ENCODE measurements at places on chromosomes 2 and 18. TPM values are rescaled to one million over a fixed set of nuclear protein-coding genes. Genes with fewer than 3 reads are reported as not detected.

DNA sequence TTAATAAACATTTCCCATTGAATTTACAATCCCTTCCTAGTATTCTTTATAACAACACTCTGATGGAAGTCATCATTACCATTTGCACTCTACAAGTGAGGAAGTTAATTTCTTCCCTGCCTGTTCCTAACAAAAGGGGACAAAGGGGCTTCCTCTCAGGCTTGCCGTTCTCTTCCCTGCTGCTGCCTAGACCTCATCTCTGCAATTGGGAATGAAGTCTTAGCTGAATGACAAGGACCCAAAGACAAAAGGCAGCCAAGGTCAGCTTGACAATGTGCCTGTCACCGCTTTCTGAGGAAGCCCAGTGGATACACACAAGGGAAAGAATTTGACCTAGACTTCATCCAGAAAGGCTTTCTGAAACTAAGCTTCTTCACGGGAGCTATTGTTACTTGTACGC lies 416.4 kb downstream of the CMPK2 start:
- DNase-seq, result no peak

DNA sequence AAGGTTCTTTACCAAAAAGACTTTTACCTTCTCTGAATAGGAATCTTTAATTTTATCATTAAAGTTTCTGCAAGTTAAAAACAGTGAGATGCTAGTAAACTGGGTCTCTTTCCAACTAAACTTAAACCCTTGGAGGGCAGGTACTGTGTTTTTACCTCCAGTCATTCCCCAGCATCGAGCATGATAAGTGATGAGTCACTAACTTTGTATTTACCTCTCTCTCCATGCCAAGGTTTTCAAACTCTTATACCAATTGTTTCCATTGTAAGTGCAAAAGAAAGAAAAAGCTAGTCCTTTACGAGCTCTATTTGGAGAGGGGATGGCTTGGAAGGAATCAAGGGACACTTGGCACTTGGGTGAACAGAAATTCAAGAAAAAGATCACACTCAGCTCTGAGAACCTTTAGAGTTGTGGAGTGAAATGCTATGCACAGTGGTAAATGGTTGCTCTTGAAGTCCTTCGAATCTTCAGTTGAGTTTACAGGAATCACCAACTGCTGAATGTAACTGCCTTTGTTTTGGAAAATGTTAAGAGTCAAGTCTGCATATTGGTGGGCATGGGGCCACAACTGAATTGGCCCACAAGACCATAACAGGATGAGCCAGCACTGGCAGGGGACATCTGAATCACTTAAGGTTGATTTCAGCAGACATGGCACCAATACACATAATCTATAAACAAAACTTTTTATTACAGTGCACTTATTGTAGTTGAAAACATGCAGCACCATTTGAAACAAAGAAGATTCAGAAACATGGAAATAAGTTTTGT lies 8.3 kb upstream of the RBM43 start:
- no peak for DNase-seq

DNA sequence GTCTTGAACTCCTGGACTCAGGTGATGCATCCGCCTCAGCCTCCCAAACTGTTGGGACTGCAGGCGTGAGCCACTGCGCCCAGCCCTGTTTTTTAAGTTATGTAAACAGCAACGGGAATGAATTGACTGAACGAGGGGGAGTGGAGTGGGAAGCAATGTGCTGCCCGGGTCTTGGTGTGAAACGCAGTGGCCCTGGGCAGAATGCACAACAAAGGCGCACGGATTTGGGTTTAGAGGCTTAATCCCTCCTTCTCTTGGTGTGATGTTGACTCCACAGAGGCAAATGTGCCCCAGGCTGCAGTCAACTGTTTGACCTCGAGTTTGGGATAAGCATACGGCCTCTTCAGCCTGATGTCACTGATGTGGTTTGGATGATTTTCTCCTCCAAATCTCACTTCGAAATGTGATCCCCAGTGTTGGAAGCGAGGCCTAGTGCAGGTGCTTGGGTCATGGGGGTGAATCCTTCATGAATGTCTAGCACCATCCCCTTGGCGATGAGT lies 97.4 kb downstream of the AGAP1 start:
- DNase-seq, result no peak

DNA sequence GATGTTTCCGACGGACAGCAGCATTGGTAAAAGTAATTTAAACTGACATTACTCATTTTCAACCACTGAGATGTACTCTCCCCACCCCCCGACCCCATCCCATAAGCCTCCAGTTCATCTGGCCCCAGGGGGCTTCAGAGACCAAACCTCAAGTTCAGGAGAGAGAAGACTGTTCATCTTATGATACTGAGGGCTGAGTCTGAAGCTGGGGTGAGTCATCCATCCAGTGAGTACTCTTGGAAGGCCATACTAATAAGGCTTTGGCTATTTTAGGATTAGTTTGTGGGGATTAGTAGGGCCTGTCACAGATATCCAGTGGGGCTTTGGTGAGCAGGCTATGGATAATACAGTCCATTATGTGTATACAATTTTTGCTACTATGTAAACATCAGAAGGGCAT lies 125.3 kb upstream of the APCDD1 start:
- DNase-seq, result no peak

- no peak for DNase-seq
Measured at GRCh38 chr2:40344364-40344763, 107.5 kb downstream of the SLC8A1 start.

DNA sequence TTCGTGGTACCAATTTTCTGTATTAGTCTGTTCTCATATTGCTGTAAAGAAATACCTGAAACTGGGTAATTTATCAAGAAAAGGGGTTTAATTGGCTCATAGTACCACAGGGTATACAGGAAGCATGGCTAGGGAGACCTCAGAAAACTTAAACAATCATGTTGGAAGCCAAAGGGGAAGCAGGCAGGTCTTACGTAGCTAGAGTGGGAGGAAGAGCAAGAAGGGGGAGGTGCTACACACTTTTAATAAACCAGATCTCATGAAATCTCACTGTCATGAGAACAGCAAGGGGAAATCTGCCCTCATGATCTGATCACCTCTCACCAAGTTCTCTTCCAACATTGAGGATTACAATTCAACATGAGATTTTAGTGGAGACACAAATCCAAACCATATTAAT lies 226.8 kb upstream of the TPO start:
- DNase-seq, result no peak

DNA sequence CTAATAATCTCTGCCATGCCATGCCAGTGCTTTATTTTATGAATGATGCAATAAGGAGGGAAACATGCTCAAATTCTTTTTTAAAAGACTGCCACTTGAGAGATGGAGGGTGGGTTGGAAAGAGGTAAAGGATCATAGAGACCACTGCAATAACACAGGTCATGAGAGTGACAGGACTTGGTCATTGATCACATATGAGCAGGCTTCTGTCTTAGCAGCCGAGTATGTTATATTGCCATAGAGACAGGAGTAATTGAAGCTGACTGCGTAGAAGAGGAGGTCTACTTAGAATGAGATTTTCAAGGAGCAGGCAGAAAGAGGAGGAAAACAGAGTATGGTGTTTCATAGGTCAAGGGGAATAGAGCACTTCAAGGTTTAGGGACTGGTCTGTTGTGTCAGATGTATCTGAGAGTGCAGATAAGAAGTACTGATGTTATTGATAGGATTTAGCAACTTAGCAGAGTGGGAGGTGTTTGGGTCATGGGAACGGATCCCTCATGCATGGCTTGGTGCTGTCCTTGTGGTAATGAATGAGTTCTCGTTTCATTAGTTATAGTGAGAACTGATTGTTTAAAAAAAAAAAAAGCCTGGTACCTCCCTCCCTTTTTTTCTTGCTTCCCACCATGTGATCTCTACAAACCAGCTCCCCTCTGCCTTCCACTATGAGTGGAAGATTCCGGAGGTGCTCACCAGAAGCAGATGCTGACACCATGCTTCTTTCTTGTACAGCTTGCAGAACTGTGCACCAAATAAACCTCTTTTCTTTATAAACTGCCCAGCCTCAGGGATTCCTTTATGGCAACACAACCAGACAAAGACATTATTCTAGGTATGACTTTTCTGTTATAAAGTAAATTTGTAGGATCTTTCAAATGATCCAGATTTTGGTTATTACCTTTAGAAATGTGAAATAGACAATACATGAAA lies 32.8 kb downstream of the UGP2 start:
- DNase-seq, result no peak

DNA sequence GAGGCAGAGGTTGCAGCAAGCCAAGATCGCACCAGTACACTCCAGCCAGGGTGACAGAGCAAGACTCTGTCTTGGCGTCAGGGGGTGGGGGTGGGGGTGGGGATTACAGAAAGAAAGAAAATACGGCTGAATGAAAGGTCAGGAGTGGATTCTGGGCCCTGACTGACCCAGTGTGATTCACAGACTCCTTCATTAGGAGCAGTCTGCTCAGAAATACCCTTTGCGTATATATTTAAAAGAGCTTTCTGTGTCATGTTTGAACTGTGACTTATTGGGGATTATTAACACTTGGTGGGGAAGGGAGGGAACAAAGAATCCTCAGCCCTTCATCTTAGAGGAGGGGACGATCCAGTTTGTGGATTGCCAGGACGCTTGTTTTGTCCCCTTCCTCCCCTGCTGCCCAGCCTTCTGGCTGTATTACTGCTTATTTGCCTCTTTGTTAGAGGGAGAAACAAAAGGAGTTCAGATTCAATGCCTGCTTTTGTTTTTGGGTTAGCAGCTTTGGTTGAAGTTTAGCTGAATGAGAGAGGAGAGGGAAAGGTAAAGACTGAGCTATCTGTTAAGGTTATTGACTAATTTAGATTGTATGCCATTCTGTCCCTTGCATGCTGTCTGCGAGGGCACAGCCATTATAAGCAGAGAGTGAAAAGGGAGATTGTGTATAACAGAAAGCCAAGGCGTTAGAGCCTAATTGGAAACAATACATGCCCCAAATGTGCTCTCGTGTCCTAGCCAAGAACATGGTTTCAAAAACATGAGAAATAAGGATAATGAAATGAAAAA lies 118.3 kb downstream of the FMNL2 start:
- no peak for DNase-seq

DNA sequence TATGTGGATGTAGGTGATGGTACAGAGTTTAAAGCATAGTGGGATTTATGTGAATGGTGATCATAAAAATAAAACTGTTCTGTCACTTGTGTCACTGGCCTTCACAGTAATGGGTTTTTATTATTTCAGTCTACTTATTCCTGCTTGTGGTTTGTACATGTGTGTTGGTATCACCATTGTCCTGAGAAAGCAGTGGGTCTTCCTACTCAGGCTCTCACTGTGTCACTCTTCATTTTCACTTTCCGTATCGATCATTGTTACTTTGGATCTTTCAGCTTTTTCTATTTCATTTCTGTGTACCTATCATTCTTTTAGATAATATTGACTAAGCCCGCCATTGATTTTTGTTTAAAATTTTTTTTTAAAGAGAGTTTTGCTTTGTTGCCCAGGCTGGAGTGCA lies 7.4 kb downstream of the MRPL30 start:
- no peak for DNase-seq

GRCh38 chr2:229852565-229852964 lies 69.2 kb downstream of the TRIP12 start:
- DNase-seq, result no peak

DNA sequence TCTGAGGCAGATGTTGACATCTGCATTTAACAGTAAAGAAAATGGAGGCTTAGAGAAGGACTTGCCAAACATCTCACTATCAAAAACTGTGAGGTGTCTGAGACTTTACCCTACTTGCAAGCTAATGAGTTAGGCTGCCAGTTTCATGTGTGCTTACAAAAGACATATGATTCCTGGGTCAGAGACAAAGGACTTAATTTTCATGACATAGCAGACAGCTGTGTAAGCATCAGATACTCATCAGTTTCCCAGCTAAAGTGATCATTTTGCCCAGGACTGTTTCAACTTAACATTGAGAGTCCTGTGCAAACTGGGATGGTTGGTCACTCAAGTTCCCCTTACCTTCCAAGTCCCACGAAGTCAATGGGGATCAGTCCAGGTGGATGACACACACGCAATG lies 18.9 kb upstream of the DAPL1 start:
- DNase-seq, result no peak

DNA sequence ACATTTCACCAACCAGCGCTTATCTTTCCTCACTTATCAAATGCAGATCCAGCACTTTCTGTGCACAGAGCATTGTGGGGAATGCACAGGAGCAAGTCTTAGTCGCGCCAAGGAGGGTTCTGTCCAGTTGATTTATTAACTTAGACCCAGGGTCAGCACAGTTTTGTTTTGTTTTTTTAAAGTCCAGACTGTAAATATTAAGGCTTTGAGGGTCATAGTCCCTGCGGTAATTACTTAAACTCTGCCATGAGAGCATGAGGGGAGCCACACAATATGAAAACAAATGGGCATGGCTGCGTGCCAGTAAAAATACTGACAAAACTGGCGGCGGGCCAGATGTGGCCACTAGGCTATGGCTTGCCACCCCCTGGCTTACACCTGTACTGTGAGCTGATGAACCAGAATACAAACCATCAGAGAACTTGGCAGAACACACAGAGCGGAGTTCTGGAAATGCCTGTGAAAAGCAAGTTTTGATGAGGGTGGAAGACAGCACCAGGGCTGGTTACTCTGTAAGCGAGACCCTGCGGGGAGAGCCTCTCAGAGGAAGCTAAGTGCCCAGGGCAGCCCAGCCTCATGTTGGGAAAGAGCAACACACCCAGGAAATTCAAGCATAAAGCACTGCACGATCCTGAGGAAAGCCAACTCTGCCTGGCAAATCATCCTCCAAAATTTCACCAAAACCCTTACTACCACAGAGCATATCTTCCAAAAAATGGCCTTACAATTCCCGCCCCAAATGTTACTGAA lies 43.6 kb downstream of the L3MBTL4 start:
- DNase-seq, result no peak

GRCh38 chr2:207224791-207225482 lies 59.2 kb upstream of the KLF7 start:
- no peak for DNase-seq

GRCh38 chr18:26506012-26506411 lies 42.3 kb downstream of the KCTD1 start:
- DNase-seq, result no peak

Gene CMPK2
- polyA plus RNA-seq, result 3.6 TPM

Gene CFAP65
- polyA plus RNA-seq, result not detected

Gene BOLL
- polyA plus RNA-seq, result 3.0 TPM

Gene ABHD1
- 0.18 TPM for polyA plus RNA-seq

Gene SERPINB11
- not detected for polyA plus RNA-seq

Gene IL1RN
- polyA plus RNA-seq, result 1.9 TPM

Gene PIAS2
- polyA plus RNA-seq, result 30.3 TPM

Gene CFC1
- polyA plus RNA-seq, result not detected

Gene PECR
- polyA plus RNA-seq, result 8.1 TPM

Gene SLC5A7
- 0.06 TPM for polyA plus RNA-seq

Gene CD8B
- 0.28 TPM for polyA plus RNA-seq

Gene NYAP2
- 0.59 TPM for polyA plus RNA-seq

Gene THSD7B
- polyA plus RNA-seq, result 0.89 TPM

Gene PID1
- polyA plus RNA-seq, result 16.6 TPM

All from hindlimb muscle (tissue), 1 donor.